CD4-positive, alpha-beta T cell treated with Interleukin-10 for 1 hour (primary cell): ENCODE measurements at places on chromosomes 1 and 21.

DNA sequence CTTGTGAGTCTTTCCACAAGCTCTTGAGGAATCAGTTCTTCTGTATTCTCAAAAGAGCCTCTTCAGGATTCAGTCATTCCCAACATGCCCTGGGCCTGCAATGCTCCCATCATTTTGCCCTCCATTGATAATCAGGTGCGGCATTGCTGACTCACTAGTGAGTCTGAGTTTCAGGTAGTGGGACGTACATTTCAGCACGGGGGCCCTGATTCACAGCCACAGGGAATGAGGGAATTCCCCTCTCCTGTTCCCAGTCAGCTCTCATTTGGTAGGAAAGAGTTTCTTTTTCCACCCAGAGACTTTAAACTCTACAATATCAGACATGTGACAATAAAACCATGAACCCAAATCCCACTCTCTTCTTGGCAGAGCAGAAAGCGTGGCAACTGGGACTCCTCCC, 3.7 kb upstream of the IRF6 start:
- no peak for DNase-seq

GRCh38 chr1:30320581-30320890, 402.8 kb downstream of the MATN1 start:
- DNase-seq = no peak

GRCh38 chr21:16389643-16390042, 659.9 kb downstream of the USP25 start:
- no peak for DNase-seq

- DNase-seq = no peak
These were observed 58.5 kb downstream of the EXTL2 start for GRCh38 chr1:100835866-100836842.

GRCh38 chr1:55284856-55285255, 69.7 kb upstream of the USP24 start:
- peak; percentile 22 for DNase-seq

- DNase-seq = no peak
These were observed 60.6 kb upstream of the TLR5 start for GRCh38 chr1:223203694-223204093.

- DNase-seq = peak; percentile 75
These were observed 100.4 kb upstream of the ZNF281 start for GRCh38 chr1:200510228-200510623.

DNA sequence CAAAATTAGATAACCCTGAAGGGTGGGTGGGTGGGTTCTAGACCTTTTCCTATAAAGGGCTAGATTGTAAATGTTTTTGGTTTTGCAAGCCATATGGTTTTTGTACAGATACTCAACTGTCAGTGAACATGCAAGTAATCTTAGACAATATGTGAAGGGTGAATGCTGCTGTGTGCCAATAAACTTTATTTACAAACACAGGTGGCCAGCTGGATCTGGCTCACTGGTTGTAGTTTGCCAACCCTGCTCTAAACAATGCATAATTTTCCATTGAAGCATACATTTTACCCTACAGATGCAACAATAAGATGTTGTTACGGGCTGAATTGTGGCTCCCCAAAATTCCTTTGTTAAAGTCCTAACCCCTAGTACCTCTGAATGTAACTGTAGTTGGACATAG, 18.6 kb upstream of the TARBP1 start:
- no peak for DNase-seq

DNA sequence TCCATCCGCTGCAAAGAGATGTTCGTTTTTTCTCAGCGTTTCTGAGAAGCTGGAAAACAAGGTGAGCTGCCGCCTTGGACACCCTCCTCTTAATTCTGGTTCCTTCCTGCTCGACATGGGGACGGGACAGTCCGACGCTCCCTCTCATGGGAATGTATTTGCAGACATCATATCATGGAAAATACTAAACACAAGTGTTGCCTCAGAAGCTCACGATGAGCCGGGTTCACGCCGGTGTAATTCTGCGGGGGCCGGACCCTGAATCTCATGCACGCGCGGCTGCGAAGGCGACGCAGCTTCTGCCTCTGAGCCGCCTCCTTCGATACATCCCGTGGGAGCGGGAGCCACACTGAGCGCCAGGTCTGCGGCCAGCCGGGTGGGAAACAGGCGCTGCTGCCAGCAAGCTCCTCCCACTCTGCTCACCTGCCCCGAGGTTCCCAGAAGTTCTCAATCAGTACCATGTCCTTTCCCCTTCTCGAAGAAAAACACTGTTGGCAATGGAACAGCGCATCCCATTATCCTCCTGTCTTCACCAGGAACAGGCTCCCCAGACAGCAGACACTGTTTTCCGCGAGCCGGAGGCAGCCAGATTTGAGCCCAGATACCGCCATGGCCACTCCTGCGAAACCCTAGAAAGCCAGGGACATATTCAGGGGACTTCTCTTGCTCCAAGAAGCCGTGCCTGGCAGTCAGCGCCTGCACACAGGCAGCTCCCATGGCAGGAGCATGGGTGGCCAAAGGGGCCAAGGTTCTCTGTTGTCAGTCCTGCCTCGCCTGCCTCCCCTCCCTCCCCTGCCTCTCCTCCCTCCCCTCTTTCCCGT, 98.0 kb downstream of the WDR4 start:
- no peak for DNase-seq

DNA sequence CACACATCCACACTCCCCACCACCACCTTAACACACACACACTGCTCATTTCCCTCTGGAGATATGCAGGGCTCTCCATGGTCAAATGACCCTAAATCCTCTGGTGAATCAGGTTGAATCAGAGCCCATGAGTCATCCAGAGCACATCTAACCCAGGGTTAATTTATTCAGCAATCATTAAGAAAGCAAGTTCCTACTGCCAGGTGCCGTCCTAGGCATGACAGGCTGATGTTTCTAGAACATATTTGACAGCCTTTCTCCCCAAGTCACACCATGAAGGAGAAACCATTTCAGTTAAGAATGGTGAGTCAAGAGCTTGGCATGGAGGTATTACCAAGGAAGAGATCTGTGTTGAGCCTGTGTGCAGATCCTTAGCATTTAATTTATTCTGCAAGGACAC, 194.3 kb upstream of the CAMK1G start:
- no peak for DNase-seq

DNA sequence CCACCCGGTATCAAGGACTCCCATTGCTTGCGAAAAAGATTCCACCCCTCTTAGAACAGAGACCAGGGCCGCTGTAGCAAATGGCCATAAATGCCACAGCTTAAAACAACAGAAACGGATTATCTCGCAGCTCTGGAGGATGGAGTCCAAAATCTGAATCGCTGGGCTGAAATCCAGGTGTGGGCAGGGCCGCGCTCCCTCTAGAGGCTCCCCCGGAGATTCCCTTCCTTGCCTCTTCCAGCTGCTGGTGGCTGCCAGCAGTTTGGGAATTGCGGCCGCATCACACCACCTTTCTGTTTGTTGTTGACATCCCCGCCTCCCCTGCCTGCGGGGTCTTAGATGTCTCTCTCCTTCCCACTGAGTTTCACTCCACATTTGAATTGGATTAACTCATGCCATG, 15.6 kb downstream of the PDE9A start:
- DNase-seq = no peak
